Right renal pelvis (tissue), 4 donors: ENCODE measurements at places on chromosomes 16 and 17.

GRCh38 chr16:17125671-17126070 is 345.1 kb downstream of the XYLT1 start:
- DNase-seq, result no peak

DNA sequence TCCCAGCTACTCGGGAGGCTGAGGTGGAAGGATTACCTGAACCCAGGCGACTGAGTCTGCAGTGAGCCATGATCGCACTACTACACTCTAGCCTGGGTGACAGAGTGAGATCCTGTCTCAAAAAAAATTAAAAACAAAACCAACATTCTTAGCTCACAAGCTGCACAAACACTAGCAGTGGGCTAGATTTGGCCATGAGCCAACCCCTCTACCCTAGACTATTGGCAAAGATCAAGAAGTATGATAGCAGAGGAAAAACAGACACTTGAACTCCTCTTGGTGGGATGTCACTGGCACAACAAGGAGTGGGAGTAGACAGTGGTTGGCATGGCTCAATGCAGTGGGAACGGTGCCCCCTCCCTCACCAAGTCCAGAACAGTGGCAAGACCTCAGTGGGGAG is 19.6 kb upstream of the RIPOR1 start:
- DNase-seq, result no peak

- DNase-seq, result no peak
These were observed 113.6 kb downstream of the RAP1GAP2 start for GRCh38 chr17:2909846-2910234.

DNA sequence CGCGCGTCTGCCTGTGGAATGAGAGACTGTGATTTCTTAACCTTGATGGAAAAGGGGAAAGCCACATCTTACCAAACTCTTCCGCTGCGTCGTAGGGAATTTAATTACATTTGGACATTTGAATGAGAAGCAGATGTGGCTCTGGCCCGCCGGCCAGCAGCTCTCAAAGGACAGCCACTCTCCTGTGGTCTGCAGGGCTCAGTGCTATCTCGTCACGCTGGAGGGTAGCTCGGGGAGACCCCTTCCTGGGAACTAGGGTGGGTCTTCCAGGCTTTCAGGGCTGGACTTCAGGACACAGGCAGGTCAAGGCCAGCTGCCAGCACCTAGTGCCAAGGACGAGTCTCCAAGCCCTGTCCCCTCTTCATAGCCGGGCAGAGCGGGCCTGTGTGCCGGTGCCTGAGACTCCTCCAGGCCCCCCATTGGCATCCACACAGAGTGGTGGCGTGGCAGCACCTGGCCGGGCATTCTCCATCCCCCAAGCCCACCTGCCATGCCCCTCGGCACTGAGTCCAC is 15.9 kb upstream of the TBX2 start:
- DNase-seq, result no peak

- no peak for DNase-seq
These were observed 129.4 kb upstream of the ANKFN1 start for GRCh38 chr17:56023851-56024250.

DNA sequence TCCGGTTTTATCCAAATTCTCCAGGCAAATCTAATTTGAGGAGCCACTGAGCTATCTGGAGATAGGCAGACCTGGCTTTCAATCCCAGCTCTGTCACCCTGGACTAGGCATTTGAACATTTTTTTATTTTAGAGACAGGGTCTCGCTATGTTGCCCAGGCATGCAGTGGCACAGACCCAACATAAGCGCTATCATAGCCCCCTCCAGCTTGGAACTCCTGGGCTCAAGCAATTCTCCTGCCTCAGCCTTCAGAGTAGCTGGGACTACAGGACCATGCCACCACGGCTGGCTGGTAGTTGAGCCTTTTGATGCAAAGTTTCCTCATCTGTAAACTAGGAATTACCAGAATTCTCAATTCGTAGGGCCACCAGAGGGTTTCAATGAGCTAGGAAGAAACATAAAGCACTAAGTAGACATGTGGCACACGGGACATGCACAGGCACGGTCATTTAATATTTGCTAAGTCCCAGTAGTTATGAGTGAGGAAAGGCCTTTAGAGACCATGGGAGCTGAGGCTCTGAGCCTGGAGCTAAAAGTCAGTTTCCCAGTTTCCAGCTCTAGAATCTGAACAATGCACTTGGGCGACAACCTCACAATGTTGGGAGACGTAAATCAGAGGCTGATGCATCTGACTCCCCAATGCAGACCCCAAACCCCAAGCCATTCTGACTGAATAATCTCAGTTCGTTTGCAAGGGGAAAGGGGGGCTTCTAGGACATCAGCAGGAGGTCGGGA is 1.1 kb downstream of the ELOB start:
- no peak for DNase-seq

- peak; percentile 61 for DNase-seq
These were observed 77.1 kb downstream of the MRM3 start for GRCh38 chr17:859061-859823.

DNA sequence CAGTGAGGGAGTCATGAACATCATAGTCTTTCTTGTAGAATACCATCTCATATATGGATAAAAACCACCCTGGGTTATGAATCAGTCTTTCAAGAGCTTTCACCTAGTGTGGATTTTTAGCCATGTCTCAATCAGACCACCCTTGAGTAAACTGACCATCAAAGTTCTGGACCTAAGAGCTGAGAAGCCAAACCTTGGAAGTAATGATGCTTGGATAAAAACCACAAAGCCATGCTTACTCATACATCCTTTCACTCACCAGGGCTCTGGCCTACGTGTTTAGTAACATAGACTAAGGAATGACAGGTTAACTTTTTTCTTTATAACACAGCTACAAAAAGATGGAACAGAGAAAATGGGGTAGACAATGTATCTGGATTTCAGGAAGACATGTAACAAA is 167.2 kb downstream of the STX8 start:
- no peak for DNase-seq

GRCh38 chr17:3507869-3508268 is 32.1 kb downstream of the ASPA start:
- DNase-seq, result no peak

DNA sequence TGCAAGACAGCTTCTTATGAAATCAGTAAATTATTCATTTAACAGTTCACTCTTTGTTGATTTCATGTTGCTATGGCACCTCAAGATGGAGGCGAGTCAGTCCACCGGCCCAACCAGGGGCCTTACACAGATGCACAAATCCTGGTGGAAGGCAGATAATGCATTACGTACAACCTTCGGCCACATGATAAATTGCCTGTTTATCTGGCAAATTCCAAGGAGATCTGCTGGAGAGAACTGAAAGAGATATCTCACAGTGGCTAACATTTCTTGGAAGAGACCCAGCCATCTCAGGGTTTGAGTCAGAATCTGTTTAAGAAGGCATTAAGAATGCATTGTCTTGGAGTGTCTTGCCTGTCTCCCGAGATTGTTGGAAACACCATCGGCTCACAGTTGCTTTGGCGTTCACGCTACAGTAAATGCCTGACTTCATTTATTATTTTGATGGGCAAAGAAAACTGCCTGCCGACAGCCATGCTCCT is 225.6 kb downstream of the MSI2 start:
- no peak for DNase-seq

DNA sequence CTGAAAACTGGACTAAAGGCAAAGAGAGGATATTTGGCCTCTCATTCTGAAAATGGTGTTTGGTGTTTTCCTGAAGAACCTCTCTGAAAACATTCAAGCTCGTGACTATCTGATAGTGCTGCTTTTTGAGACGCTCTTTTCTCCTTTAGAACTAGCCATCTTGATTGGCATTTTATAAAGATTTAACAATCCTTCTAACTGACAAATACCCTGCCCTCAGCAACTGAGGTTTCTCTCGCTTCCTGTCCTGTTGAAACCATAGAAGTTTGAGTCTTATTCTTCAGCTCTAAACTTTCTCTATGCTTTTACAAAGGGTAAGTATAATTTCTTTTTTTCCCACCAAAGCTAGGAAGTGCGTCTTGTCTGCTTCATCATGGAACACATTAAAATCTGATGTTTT is 13.3 kb downstream of the CNEP1R1 start:
- DNase-seq, result no peak

DNA sequence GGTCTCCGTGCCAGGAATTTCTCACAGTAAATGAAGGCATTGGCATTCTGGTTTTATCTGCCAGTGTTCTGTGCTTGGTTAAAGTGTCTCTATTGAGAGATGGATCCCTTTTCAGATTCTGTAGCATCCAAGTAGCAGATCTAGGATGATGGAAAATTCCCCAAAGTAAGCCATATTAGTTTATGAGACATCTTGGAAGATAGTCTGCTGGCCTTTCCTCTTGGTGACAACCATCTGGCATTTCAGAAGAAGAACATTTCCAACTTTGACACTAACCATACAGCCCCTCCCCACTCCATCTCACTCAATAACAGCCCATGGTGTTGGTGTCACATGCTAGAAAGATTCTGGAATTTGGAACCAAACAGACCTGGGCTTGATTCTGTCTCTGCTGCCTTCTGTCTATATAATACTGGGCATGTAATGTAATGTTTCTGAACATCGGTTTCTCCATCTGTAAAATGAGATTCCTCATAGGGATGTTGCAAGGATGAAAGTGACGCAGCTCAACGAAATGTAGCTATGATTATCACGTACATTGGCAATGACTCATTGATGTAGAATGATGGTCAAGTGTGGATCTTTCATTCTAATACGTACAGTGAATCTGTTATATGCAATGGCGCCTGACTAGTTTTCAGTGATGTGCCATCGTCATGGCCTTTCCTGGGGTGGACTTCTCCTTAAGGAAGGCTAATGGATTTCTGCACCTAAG is 32.6 kb upstream of the PIRT start:
- DNase-seq, result no peak

DNA sequence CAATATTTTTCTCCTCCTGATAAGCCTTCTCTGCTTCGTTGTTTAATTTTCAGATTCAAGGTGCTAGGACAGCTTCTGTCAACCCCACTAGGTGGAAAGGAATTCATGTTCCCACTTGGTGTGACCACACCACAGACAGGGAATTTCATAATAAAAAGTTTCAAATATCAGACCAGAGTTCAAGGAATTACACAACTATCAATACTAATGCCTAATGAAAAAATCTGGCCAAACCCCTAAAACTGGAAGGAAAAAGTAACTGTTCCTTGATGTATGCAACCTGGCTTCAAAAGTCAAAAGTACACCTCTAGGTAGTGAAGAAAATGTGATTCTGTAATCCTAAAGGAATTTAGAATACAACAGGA is 87.8 kb upstream of the CORO6 start:
- DNase-seq, result no peak

DNA sequence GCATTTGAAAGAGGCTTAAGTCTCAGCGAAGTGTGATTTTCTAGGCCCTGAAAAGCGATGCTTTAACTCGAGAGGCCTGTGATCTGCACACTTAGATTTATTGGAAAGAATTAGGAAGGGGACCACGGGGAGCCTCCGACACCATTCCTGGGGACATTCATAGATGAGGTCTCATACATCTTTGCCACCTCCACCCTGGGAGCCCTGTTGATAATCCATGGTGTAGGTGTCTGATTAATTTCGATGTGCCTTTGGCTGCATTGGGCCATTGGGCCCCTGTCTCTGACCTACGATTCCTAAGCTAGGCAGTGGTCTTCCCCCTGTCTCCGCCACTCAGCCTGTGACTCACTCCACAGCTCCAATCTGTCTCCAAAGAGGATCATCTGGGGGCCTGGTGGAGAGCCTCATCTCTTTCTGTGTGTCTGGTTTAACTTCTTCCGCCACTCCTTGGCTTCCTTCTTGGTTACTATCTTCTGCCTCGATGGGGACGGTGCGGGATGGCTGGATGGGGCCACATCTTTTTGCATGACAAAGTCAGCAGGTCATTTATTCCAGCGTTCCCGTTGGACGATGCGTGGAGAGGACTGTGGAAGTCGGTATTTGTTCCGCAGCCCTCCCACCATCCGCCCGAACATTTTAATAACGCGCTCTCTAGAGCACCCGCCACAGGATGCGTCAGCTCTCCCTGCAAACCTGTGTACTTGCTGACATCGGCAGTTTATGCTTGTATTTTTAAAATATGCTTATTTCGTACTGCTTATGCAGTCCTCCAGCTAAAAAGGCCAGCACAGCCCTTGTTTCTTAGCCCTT is 109.3 kb downstream of the IRX3 start:
- no peak for DNase-seq

DNA sequence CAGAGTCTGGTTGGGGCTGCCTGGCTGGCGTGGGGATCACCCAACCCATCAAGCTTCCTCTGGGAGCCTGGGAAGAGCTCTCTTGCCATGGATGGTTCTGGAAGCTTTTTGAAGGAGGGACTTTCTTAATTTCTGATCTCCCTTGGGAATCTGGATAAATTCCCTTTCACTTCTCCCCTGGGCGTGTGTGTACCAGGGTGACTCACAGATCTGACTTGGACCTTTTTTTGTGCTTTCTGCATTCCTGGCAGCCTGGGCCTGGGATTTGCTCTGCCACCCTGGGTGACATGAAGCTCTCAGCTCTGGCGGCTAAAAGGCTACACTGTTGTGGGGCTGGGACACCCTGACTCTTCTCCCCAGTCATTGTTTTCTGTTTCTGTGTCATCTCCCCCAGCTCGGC is 70.1 kb downstream of the ABCC1 start:
- no peak for DNase-seq

GRCh38 chr17:38564869-38565268 is 40.9 kb downstream of the SRCIN1 start:
- no peak for DNase-seq

- DNase-seq, result no peak
These were observed 44.7 kb upstream of the PRSS54 start for GRCh38 chr16:58339452-58339981.

DNA sequence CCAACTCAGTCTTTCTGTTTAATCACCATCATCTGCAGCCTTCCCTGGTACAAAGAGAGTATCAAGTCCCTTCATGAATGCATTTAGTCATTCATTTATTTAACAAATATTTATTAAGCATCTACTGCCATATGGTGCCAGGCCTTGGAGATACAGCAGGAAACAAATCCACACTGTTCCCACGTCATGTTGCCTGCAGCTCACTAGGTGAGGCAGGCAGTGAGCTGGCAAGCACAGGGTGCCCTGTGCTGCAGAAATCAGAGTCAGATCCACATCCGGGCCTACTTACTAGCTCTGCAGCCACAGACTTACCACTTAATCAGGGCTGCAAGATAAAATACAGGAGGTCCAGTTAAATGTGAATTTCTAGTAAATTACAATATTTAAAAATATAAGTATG is 38.5 kb upstream of the CES5A start:
- no peak for DNase-seq

- DNase-seq, result no peak
These were observed 20.2 kb downstream of the NGFR start for GRCh38 chr17:49515196-49515770.
